ENCODE measurements at places on chromosomes 3 and 15.

DNA sequence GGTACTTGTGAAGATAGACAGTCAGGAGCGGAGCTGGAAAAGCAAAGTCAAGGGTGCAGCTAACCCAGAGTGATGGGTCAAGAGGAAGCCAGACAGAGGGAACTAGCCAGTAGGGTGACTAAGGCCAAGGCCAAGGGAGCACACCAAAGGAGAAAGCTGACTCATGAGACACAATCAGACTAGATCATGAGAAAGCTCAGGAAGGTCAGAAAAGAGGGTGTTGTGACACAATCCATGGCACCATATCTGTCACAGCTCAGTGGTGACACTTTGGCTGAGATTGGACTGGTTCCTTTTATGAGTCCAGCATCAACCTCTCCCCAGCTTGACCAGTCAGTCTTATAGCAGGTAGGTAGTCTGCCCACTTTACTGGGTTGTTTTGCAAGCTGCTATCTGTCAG is 22.2 kb downstream of the P2RY1 start:
- DNase-seq = no peak

GRCh38 chr15:43378601-43379000 is 7.7 kb downstream of the TUBGCP4 start:
- no peak for DNase-seq

GRCh38 chr15:99703603-99704443 is 29.4 kb downstream of the LYSMD4 start:
- no peak for DNase-seq

GRCh38 chr3:149421764-149422163 is 44.3 kb upstream of the TM4SF1 start:
- no peak for DNase-seq

DNA sequence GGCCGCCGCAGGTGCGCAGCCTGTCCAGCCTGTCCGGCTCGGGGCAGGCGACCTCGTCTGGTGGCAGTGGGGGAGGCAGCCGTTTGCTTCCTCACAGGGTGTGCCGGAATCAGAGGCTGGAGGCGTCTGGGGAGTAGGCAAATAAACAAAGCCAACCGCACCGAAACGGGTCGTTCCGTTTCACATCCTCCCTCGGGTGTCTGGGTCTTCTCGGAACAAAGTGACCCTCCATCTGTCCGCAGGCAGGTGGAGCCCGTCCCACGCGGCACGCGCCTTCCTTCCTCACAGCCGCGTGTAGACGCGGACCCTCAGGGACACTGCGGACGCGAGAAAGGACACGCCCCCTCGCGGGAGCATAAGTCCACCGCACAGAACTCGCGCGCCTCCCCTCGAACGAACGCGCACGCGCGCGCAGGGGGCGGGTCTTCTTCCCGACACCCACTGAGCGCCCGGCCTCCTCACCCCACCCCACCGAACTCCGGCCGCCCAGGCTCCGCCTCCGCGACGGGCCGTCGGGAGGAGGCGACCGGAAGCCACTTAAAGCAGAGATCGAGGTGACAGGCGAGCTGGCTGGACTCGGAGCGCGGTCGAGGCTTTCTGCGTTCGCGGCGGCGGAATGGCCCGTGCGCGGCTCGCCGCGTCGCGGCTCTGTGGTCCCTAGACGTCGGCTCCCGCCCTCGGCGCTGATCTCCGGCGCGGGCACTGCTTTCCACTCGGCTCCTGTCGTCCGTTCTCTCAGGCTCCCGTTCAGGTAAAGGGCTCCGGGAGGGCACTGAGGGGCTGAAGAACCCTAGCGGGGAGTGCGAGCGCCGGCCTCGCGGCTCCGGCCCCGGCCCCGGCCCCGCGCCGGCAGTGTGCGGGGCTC is at the start of gene TIPARP:
TSS of gene TIPARP (plus strand) at position 545 of the 865 bp plus-strand sequence. CDS start 3,108 bp downstream, outside the sequence.
- peak; percentile 99 for DNase-seq

All from naive thymus-derived CD8-positive, alpha-beta T cell (primary cell).